CD4-positive, alpha-beta T cell treated with Interleukin-1 beta for 1 hour (primary cell): ENCODE measurements at places on chromosomes 13 and 19.
A peak's percentile ranks its signal among the peaks of the same experiment; 100 is the strongest.

DNA sequence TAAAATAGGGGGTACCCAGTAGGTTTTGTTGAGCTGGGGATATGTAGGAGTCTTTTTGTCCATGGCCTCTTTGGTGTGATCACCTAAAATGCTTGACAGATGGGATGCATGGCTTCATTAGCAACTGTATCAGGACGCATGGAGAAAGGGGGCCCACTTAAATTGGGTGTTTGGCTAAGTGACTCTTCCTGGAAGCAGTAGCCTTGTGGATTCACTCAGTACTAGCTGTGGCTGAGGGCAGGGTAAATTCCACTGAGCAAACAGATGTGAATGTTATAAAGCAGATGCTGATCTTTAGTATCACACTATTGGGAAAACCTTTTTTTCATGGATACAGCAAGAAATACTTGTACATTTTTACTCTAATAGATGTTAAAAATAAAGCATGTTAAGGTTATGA lies 140.0 kb downstream of the FGF14 start:
- no peak for DNase-seq

GRCh38 chr13:74929436-74929835 lies 552.5 kb downstream of the TBC1D4 start:
- DNase-seq = no peak

GRCh38 chr19:1856698-1857603 lies 6.4 kb downstream of the KLF16 start:
- peak; percentile 78 for DNase-seq

GRCh38 chr13:109699628-109700071 lies 86.7 kb downstream of the IRS2 start:
- DNase-seq = no peak

DNA sequence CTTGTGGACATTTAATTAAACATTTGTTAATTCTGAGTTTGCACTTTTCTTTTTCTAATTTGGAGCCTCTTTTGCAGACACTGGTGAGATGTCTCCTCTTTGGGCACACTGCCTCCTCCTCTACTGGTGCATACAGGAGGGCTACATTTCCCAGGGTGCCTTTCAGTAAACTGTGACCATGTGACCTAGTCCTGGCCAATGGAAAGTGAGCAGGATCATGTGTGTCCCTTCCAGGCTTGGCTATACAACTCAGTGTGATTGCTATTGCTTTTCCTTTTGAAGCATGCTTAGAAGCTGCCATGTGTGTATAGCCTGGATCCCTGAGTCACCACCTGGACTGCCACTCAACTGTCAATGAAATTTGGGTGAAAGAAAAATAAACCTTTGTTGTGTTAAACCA lies 4.5 kb downstream of the IZUMO2 start:
- no peak for DNase-seq

DNA sequence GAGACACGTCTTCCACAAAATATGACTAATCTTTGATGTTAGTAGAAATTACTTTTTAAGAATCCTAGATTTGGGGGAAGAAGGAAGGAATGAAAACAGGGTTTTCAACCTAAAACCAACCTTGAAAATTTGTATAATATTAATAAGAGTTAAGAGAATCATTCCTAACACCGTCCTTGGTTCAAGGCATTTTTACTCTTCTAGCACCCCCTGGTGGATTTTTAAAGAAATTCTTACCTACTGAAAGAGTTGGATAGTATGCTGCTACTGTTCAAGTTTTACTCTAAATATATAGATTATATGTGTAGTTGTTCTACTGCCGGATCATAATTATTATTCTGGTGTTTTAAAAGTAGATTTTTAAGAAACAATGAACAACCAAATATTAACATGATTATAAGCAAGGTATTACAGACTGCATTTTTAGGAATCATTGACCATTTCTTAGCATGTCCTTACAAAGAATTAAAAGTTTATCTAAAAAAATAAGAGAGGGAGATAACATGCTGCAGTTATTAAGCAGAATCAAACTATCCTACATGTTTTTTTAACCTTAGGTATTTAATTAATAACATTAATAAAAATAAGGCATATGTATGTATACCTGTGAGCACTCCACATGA lies 7.4 kb upstream of the SLITRK6 start:
- DNase-seq = no peak

DNA sequence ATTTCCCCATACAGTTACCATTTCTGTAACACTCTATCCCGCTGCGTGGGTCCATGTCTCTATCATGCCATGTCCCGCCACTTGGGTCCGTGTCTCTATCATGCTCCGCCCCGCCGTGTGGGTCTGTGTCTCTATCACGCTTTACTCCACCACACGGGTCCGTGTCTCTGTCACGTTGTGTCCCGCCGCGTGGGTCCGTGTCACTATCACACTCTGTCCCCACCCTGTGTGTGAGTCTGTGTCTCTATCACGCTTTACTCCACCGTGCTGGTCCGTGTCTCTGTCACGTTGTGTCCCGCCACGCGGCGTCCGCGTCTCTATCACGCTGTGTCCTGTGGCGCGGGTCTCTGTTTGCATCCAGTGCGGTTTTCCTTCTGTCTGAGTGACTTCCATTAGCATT lies 11.6 kb downstream of the ADPRHL1 start:
- no peak for DNase-seq

DNA sequence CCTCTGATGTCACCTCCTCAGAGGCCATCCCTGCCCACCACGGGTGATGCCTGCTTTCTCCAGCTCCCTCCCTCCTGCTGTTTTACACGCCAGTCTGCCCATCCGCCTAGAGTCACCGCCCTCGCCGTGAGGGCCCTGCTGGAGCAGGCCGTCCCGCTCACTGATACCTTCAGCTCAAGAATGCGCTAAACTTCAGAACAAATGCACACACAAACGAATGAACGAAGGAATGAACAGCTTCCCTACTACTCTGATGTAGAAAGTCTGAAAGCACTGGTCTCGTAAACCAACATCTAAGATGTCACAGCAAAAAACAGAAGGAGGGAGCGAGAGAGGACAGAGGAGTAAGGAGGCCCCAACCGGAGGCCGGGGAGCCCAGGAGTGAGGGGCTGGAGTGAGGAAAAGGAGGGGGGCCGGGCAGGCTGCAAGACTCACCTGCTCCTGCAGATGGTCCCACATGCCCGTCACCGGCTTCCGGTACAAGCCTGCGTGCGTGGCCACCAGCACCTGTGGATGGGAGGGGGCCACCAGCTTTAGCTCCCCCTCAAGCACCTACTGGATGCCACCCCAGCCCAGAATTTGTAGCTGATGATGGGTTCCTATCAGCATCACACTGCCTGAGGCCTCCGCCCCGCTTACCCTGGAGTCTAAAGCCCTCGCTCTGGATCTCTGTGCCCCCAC lies 4.0 kb downstream of the PNKP start:
- no peak for DNase-seq

GRCh38 chr13:60836821-60837220 lies 439.8 kb downstream of the TDRD3 start:
- no peak for DNase-seq

DNA sequence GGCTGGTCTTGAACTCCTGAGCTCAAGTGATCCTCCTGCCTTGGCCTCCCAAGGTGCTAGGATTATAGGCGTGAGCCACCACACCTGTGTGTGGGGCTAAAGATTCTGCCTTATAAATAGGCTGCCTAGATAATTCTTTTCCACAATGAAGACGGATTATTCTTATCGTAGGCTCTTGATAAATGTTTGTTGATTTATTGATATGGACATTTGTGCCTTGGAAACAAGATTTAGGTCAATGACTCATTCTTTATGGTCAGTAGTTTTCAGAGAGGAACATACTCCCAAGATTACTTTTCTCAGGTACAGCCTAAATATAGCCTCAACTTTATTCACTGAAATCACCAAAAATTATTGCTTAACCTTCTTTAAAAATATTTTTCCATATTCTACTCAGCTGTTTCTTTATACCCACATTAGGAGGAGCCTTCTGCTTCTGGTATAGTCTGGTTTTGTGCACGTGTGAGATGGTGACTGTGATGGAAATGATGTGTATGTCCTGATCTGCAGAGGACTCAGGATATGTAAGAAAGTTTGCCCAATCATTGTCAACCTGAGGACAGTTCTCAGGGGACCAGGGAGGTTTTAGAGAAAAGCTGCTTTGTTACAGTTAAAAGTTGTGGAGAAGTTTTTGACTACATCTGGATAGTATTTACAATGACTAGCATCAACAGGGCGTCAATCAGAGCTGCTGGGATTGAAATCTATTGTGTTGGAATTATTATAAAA lies 208.9 kb downstream of the DNAJC15 start:
- no peak for DNase-seq

DNA sequence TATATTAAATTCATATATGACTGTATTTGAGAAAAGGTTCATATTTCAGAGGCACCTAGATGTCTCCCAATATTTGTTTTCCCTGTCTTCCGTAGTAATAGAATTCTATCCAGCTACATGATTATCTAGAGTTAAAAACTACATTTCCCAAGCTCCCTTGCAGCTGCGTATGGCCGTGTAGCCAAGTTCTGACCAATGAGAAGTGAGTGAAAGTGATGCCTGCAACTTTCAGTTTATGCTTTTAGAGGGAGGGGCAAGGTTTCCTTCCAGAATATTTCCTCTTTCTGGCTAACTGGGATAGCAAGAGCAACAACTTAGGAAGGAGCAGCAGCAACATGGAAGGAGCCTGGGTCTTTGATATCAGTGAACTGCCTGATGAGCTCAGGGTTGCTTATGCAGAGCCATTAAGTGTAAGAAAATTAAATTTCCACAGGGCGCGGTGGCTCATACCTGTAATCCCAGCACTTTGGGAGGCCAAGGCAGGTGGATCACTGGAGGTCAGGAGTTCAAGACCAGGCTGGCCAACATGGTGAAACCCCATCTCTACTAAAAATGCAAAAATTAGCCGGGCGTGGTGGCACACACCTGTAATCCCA lies 23.2 kb upstream of the CYP2A13 start:
- DNase-seq = no peak

DNA sequence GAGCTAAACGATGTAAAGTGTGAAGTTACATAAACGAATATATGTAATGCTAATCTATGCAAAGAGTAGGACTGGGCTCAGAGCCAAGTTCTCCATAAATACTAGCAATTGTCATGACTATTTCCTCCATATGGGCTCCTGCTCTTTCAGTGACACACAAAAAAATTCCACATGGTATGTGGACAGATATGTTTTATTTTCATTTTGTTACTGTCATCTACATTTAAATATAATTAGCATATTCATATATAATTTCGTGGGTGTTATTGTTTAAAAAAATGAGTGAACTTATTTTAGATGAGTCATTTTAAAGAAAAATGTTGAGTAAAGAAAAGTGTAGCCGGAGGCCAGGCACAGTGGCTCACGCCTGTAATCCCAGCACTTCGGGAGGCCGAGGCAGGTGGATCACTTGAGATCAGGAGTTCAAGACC lies 5.0 kb upstream of the IGSF23 start:
- no peak for DNase-seq

DNA sequence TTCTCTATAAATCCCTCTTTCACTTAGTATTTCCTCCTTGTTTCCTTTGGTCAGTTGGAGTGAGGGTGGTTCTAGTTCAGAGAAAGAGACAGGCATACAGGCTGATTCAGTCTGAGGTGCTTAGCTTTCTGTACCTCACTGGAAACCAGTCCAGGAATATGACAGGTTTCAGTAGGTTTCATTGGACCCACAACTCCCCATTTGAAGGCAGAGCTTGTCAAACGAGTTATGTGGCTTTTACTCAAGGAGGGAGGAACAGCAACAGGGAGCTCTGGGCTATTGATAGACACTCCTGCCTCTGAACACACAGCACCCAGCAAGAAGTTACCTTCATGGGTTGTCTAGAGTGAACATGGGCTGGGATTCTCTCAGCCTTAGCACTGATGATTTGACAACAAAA lies 14.5 kb downstream of the ACTN4 start:
- DNase-seq = no peak

DNA sequence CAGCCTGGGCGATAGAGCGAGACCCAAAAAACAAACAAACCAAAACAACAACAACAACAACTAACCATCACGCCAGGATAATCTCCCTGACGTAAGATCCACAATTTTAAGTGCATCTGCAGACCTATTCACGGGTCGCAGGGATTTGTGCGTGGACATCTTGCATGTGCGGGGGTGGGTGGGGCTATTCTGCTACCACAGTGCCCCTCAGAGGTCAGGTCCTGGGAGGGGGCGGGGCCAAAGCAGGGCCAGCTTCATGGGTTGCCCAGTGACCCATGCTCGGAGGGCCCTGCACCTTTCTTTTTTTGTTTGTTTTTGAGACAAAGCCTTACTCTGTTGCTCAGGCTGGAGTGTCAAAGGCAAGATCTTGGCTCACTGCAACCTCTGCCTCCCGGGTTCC lies 2.6 kb upstream of the CDC42EP5 start:
- DNase-seq = no peak

DNA sequence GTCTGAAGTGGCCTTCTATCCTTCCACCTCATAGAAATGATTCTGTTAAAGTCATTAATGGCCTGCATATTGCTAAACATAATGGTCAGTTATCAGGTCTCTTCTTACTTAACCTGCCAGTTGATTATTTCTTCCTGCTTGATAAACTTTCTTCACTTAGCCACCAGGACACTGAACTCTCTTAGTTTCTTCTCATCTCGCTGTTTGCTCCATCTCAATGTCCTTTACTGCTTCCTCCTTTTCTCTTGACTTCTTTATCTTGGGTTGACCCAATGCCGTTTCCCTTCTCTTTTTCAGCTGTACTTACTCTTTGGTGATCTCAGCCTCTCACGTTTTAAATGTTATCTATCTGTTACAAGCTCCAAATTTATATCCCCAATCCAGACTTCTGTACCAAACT lies 17.1 kb upstream of the CLC start:
- no peak for DNase-seq

DNA sequence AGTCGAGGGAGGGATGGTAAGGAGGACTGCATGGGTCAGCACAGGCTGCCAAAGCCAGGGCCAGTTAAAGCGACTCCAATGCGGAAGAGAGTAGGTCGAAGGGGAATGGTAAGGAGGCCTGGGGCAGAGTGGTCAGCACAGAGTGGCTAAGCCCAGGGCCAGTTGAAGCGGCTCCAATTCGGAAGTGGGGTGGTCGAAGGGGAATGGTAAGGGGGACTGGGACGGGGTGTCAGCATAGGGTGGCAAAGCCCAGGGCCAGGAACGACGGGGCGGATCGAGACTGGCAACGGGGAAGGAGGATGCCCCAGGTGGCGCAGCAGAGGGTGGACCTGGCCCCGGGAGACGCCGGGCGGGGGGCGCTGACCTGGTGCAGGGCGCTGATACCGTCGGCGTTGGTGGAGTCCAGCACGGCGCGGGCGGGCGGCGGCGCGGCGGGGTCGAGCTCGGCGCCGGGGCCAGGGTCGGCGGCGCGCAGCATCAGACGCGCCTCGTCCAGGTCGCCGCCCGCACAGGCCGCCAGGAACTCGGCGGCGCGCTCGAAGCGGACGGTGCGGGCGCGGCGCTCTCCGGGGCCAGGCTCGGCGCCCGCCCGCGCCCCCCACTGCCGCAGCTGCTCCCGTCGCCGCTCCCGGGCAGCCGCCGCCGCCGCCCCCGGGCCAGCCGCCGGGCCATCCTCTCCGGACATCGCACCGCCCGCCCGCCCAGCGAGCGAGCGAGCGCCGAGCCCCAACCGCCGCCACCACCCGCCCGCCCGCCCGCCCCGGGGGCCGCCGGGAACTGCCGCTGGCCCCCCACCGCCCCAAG lies at the start of gene PPP1R12C:
TSS of gene PPP1R12C (minus strand) at position 779 of the 804 bp plus-strand sequence. CDS start at position 685, 94 bp downstream.
- DNase-seq = no peak

DNA sequence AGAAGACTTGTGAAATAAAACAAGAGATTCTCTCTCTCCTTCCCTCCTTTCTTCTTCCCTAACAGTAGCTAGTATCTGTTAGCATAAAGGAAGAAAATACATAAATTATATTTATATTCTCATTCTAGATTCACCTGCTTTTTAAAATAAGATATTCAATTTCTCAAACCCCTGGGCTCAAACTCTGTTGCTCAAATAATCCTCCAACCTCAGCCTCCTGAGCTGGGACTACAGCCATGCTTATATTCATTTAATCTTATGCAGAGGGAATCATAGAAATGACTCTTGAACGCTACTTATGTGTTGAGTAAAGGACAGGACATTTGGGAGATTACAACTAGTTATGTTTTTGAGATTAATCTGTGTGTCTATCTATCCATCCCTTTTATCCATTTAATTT lies 56.2 kb downstream of the GPC5 start:
- DNase-seq = no peak
